ENCODE measurements at places on chromosomes 6 and 20. TPM values are rescaled to one million over a fixed set of nuclear protein-coding genes. Genes with fewer than 3 reads are reported as not detected.

Gene ERGIC3
- 455 TPM for total RNA-seq

Gene IP6K3
- total RNA-seq: 1.8 TPM

Gene SCUBE3
- total RNA-seq: under 0.01 TPM

Gene SLPI
- total RNA-seq: 0.17 TPM

Gene CLVS2
- total RNA-seq: not detected

Gene MMS22L
- 11.1 TPM for total RNA-seq

Gene CDSN
- not detected for total RNA-seq

Gene RSPO3
- 15.4 TPM for total RNA-seq

Gene FGD2
- not detected for total RNA-seq

Gene SIM1
- total RNA-seq: not detected

Gene RSPH9
- 1.5 TPM for total RNA-seq

Gene SLC23A2
- total RNA-seq: 11.0 TPM

Gene STXBP5
- 90.7 TPM for total RNA-seq

Gene SFT2D1
- 34.2 TPM for total RNA-seq

Gene FAM162B
- total RNA-seq: 13.1 TPM

Gene SLC32A1
- not detected for total RNA-seq

Gene SAMD10
- total RNA-seq: 0.99 TPM

Gene SPATS1
- total RNA-seq: under 0.01 TPM

Gene EDN3
- not detected for total RNA-seq

Gene LGSN
- under 0.01 TPM for total RNA-seq

Gene C6orf141
- 0.77 TPM for total RNA-seq

Gene CCN5
- 21.1 TPM for total RNA-seq

Gene ENPP3
- total RNA-seq: 0.26 TPM

Gene GPR63
- total RNA-seq: 3.0 TPM

Gene GUCA1A
- 0.33 TPM for total RNA-seq

Gene SPDEF
- under 0.01 TPM for total RNA-seq

Gene ULBP3
- total RNA-seq: 6.2 TPM

Gene PCNA
- total RNA-seq: 75.6 TPM

Gene HDGFL1
- not detected for total RNA-seq

Gene TRAPPC3L
- total RNA-seq: under 0.01 TPM

Gene WFDC11
- not detected for total RNA-seq

Gene RAET1L
- not detected for total RNA-seq
